Stimulated activated CD8-positive, alpha-beta memory T cell treated with anti-CD3 and anti-CD28 coated beads, Interleukin-7, amount 100 ng/mL, for 1 hour (primary cell): ENCODE measurements at places on chromosomes 11 and 22.

DNA sequence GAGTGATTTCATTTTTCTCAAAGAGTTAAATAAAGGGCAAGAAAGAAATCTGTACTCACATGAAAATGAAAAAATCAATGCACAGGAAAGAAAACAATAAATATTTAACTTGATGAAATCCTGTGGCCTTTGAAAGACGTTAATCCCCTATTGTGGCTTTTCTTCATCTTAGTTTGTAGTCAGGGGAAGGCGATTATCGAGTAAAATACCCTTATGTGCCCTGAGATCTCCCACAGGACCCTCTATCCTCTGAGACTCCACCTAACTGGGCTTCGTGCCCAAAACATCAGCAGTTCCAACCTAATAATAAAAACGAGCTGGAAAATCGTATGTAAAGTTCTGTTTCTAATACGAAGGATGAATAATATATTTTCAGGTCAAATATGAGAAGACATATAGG, 208.2 kb upstream of the ZC3H12C start:
- no peak for DNase-seq

DNA sequence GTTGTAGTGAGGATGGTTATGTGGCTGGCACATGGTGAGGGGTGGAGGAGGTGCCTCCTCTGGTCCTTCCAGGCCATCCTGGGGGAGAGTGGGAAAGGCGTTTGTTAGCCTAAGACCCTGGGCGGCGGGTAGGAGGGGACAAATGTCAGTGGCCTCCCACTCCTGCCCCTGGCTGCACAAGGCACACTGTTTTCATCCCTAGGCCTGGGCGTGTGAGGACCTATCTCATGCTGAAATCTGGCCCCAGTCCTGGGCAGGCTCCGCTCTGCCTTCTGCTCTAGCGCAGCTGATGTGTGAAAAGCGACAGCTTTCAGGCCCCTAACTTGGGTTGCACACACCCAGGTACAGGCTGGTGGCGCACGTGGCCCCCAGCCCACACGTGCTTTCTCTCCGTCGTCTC, 32.1 kb downstream of the DAGLA start:
- DNase-seq: no peak

GRCh38 chr22:45318558-45319323, 9.0 kb downstream of the FAM118A start:
- no peak for DNase-seq

DNA sequence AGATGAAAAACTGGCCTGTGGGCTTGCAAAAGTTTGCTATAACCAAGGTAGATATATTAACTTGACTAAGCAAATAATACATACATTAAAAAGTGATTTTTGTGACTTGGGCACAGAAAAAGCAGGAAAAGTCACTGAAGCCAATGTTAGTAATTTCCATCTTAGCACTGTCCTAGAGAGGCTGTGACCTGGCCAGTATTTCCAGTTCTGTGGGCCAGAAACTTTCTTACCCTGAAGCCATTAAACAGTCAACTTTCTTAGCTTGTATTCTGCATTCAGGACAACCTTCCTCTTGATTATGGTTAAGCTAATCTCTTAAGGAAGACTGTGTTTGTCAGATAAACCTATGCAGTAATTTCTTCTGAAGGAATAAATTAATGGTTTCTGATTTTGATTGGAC, 22.3 kb upstream of the SLC36A4 start:
- no peak for DNase-seq

DNA sequence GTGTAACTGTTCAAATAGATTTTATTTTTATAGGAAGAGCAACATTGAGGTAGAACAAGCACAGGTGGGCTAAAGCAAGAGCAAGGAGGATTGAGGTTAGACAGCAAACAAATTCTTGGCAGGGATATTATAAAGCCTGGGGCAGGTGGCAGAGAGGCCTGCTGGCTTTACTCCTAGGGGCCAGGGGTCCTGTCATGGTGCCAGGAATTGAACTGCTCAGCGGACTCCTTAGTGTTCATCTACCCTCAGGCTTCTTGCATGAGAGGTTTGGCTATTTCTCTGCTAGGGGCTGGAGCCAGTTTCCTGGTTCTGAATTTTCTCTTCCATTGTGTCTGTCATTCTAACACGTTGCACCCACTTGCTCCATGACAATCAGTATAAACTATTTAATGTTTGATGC, 217.2 kb upstream of the NCAM1 start:
- no peak for DNase-seq

DNA sequence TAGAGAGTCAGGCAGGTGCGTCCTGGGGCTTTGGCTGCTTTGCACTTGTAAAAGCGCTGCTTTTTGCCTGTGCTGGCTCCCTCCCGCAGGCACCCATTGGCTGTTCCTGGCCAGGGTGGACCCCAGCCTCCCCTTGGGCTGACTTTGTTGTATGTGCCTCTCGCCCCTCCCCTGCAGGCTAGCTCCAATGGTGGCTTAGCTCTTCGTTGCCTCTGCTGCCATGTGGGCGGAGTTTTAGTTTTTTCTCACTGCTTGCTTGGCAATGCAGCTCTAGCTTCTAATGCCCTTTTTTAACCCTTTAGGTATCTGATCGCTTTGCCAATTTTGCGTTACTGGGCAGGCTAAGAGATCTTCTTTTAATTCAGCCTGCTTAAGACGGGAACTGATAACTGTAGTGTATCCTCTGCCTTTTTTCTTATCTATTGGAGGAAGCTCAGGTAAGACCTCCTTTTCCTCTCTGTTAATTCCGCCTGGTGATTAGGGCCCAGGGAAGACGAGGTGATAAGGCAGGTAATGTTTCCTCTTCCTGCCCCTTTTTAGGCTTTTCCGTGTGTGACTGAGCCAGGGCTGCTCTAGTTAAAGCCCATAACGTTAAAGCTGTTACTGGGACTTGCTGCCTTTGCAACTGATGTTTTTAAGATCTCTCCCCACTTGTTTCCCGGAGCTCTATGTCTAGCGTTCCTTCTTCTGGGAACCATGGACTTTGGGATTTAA, 11.7 kb upstream of the GLYATL1 start:
- no peak for DNase-seq

DNA sequence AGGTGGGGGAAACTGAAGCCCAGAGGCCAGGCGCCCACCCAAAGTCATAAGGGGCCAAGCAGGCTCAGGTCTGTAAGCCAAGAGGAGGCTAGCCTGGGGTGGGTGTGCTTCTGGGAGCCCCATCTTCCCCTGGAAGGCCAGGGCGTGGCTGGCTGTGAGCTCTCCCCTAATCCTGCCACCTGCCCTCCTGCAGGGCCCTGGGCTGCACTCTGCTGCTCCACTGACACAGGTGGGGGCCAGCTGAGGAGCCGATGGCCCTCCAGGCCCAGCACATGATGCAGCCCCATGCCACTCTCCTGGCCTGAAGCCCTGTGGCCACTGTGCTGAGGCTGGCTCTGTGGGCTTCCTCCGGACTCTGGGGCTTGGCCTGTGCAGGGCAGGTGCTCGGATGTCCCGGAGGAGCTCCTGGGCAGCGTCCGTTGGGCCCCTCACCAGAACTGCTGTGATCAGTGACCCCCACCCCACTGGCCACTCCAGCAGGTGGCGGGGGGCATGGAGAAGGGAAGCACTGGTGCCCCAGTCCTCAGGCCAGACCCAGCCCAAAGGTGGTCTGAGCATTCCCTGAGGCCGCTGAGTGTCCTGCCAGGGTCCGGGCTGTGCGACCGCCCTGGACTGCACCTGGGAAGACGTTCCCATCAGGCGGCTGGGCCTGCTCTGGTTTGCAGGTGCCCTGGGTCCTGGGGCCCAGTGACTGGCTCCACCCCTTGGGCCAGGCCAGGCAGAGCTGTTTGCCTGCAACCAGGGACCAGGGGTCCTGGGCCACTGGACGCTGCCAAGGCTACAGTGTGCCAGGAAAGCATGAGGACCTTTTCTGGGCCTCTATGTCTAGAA, 8.5 kb downstream of the PIM3 start:
- no peak for DNase-seq

DNA sequence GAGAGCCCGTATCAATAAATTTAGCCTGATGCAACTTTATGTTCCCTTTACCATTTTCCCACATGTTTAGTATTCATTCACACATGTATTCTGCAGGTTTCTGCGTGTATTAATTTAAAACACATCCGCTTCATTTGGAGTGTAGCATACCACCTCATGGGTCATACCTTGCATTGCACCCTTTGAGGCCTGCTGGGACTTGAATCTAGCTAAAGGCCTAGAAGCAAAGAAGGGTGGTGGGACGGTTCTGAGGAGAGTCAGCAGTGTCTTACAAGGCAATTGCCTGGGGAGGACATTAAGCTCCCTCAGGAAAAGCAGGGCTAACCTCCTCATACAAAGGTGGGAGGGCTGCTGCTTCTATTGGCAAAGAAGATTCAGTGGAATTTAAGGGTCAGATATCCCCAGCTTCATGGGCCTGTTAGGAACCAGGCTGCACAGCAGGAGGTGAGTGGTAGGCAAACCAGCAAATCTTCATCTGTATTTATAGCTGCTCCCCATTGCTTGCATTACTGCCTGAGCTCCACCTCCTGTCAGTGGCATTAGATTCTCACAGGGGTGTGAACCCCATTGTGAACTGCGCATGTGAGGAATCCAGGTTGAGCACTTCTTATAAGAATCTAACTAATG, 15.9 kb upstream of the SNX19 start:
- no peak for DNase-seq

GRCh38 chr11:1435820-1436467, 46.2 kb downstream of the BRSK2 start:
- DNase-seq: no peak

DNA sequence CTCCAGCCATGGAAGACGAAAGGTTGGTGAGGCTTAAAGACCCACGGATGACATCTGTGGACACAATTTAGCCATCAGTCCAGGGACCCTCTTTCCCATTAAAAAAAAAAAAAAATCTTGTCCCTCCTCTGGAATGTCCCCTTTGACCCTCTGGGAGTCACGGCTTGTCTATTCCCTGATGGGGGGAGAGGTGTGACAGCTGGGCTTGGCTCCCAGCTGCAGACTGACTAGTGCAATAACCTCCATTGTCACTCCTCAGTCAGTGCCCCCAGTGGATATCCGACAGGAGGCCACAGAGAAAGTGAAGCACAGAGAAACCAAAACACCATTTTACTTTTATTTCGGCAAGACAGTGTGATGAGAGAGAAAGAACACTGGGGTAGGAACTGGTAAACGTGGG, 2.7 kb upstream of the VSIG2 start:
- DNase-seq: no peak

DNA sequence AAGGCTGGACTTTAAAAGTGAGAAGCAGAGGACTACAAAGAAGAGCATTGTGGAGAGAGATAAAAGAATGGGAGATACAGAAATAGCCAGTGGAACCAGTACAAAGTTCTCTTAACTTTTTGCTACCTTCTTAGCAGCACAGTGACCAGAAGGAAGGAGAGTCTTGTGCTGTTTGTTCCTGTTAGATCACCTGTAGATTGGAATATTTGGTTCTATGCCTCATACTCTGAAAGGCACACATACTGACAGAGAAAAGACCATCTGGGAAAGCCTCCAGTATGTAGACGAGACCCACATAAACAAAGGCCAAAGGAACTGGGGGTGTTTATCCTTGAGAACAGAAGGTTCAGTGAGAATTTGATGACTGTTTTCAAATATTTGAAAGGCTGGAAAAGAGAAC, 18.7 kb downstream of the RNF141 start:
- DNase-seq: no peak

DNA sequence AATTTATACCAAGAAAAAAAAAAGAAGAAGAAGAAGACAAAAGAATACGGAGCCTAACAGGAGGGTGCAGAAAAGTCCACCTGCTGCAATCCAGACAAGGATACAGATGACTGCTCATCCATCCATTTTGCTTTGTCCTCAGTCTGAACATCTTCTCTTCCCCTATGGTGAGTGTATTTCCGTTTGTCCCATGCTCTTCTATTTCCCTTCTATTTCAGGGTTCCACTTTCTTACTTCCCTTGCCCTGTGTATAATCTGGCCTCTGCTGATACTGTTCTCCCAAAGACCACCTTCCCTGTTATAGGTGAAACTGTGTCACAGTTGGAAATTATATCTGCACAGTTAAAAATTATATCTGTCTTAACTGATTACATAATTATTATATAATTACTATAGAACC, 48.7 kb upstream of the USP47 start:
- DNase-seq: no peak

- no peak for DNase-seq
These were observed 1.7 kb upstream of the RTN4RL2 start for GRCh38 chr11:57458410-57459163.

GRCh38 chr22:36343720-36344105, 44.1 kb downstream of the MYH9 start:
- no peak for DNase-seq

GRCh38 chr11:123086305-123086704, 24.4 kb upstream of the HSPA8 start:
- DNase-seq: no peak

DNA sequence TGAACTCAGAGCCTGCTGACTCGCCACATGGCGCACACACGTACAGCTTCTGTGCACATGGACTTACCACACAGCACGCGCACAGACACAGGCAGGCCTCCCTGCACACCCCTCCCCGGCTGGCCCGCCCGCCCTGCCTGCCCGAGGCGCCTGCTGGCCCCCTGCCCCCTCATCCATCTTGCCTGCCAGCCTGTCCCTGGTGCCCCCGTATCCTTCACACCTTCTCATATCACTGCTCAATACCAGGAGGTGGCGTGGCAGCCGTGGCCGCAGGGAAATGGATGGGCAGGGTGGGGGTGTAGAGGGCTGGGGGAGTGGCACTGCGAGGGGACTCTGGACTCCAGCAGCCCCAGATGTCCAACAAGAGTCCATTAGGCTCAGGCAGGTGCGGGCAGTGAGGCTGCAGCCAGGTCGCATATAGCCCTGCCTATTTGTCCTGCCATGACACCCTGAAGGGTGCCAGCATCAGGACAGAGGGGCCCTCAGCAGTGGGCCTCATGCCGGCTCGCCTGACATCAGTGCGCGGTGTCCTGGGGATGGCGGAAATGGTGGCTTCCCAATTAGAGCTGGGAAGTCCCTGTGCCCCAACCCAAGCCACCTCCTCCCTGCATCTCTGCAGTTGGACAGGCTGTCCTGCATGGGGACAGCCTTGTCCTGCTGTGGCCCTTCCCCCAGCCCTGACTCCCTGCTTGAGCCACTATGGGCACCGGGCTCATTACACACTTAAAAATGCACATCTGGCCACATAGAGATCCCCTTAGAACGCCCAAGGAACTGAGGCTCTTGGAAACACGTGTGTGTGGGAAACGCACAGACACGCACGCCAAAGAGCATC, 2.0 kb upstream of the TBX10 start:
- no peak for DNase-seq

GRCh38 chr11:59753650-59754493, 1.3 kb upstream of the STX3 start:
- DNase-seq: peak; percentile 61

- no peak for DNase-seq
These were observed 382 bp downstream of the C11orf54 start for GRCh38 chr11:93741882-93742226.

GRCh38 chr11:70296681-70297080, 26.2 kb downstream of the PPFIA1 start:
- DNase-seq: no peak

DNA sequence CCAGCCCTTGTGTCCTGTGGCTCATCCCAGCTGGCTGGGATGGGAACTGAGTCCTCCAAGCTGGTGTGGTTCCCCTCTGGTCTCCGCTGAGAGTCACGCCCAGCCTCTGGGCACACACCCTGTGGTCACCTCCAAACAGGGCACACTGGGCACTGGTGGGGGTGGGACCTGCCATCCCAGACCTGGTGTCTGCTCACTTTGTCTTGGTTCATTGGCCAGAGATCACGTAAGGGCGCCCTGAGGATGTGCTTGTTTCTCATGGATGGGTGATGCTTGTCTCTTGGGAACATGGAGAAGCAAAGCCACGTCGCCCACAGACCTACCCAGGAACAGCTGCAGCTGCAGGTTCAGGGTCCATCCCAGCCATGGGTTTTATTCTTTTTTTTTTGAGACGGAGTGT, 43.1 kb downstream of the LRP5 start:
- DNase-seq: no peak

GRCh38 chr22:22935056-22935545, 47.5 kb downstream of the IGLL5 start:
- no peak for DNase-seq

- no peak for DNase-seq
These were observed 510.2 kb downstream of the JRKL start for GRCh38 chr11:96899971-96900370.
